ENCODE measurements at places on chromosomes 1 and 21.

GRCh38 chr21:25039461-25040380 is 567.6 kb downstream of the MRPL39 start:
- H3K27me3 ChIP-seq, result no peaks in the 10 kb centered on the region
- H3K4me3 ChIP-seq, result no peak overlapping the region
- no peak for DNase-seq
- H3K36me3 ChIP-seq, result no peaks in the 10 kb centered on the region
- H3K27ac ChIP-seq, result no peak overlapping the region

DNA sequence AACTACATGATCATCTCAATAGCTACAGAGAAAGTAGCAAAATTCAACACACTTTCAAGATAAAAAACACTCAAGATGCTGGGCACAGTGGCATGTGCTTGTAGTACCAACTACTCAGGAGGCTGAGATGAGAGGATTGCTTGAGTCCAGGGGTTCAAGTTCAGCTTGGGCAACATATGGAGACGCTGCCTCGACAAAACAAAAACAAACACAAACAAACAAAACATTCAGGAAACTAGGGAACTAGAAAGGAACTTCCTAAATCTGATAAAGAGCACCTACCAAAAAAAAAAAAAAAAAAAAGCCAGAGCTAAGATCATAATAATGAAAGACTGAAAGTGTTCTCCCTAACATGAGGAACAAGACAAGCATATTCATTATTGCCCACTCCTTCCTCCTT is 22.8 kb upstream of the RNF186 start:
- no peaks in the 10 kb centered on the region for H3K36me3 ChIP-seq
- peaks cover 44% of the 10 kb centered on the region for H3K27me3 ChIP-seq
- H3K4me1 ChIP-seq, result no peaks in the 10 kb centered on the region
- no peak for DNase-seq
- no peak overlapping the region for H3K4me3 ChIP-seq
- H3K27ac ChIP-seq, result no peak overlapping the region

DNA sequence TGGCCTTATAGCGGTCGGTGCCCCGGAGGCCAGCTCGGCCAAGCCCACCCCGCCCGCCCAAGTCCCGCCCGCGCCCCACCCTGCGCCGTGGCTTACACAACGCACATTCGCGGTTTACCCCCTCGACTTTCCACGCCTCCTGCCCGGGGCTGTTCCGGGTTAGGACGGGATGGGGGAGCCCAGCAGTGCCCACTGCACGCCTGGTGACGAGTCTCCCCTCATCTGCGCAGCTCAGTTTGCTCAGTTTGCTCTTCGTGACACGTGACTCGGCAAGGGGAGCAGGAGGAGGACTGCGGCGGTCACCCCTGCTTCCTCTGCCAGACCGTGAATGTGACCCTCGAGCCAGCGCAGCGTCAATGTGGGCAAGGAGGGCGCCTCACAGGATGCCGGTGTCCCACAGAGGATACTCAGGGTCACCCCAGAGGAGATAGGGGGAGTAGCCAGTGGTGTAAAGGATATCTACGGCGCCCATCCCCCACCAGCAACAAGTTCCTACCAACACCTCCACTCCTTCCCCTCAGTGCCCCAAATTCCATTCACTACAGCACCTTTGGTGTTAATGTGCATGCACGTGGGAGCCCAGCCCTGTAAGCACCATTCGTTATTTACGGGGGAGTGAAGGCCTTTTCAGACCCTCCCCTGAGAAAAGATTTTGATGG is 350 bp upstream of the S100A6 start:
- peak overlapping the region; percentile 93 for H3K27ac ChIP-seq
- peak overlapping the region; percentile 91 for H3K4me3 ChIP-seq
- peaks cover 71% of the 10 kb centered on the region for H3K4me1 ChIP-seq
- no peaks in the 10 kb centered on the region for H3K27me3 ChIP-seq
- peaks cover 18% of the 10 kb centered on the region for H3K36me3 ChIP-seq
- peak; percentile 75 for DNase-seq

GRCh38 chr1:96049759-96050409 is 671.7 kb upstream of the PTBP2 start:
- no peaks in the 10 kb centered on the region for H3K27me3 ChIP-seq
- DNase-seq, result no peak
- H3K36me3 ChIP-seq, result no peaks in the 10 kb centered on the region
- no peak overlapping the region for H3K27ac ChIP-seq
- no peak overlapping the region for H3K4me3 ChIP-seq

GRCh38 chr1:63129184-63129583 is 193.2 kb upstream of the FOXD3 start:
- H3K4me3 ChIP-seq, result no peak overlapping the region
- peaks cover 39% of the 10 kb centered on the region for H3K27me3 ChIP-seq
- H3K4me1 ChIP-seq, result no peaks in the 10 kb centered on the region
- no peaks in the 10 kb centered on the region for H3K36me3 ChIP-seq
- DNase-seq, result no peak
- no peak overlapping the region for H3K27ac ChIP-seq

- H3K4me1 ChIP-seq, result no peaks in the 10 kb centered on the region
- H3K36me3 ChIP-seq, result no peaks in the 10 kb centered on the region
- H3K27ac ChIP-seq, result no peak overlapping the region
- DNase-seq, result no peak
- H3K27me3 ChIP-seq, result peaks cover 13% of the 10 kb centered on the region
- H3K4me3 ChIP-seq, result no peak overlapping the region
Measured at GRCh38 chr1:47938520-47938919, 58.7 kb downstream of the TRABD2B start.

DNA sequence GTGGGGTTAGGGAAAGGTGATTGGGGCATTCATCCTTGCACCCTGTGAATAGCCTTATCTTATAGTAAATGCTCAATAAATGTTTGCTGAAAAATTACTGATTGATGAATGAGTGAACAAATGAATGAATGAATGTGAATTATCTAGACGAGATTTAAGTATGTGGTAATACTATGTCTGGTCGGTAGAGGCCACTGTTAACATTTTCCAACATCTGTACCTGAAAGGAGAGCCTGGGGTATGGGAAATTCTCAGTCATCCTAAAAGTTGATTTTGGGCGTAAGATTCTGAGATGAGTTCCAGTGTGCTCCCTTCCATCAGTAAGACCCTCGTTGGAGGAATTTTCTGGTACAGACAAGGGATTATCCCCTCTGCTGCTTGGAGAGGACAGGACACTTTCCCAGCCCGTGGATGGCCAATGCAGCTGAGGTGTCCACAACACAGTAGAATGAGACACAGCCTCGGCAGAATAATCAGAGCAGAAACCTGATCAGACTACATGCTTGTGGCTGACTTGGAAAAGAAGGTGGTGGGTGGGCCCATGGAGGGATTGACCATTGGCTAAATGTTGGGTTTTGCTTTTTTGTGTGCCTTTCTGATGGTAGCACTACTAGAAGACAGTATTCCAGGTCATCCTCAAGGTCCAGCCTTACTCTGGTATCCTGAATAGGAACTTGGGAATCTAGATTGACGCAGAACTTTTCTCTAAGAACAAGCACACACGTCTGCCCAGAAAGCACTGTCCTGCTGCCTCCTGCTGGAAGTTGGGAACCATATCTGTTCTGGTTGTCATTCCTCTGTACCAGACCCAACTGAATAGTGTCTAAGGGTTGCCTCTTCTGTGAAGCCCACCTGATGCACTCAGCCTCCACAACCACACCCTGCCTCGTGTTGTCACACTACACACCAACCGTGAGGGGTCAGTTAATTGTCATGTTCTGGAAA is 262.0 kb downstream of the TNR start:
- no peak overlapping the region for H3K4me3 ChIP-seq
- no peak overlapping the region for H3K27ac ChIP-seq
- H3K27me3 ChIP-seq, result peaks cover 24% of the 10 kb centered on the region
- no peaks in the 10 kb centered on the region for H3K4me1 ChIP-seq

DNA sequence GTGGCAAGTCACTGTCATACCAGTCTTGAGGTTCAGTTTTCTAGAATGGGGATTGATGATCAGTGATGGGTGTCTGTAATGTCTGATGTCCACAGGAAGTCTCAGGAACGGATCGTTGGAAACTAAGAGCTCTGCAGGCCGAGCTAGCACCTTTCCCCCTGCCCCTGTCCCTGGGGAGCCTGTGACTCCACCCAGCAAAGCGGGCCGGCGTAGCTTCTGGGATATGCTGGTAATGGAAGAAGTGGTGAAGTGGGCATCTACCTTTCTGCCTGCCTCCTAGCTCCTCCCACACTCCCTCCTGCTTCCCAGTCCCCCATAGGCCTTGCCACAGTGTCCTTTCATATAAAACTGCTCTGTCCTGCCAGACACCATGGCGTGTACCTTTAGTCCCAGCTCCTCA is 13.4 kb downstream of the HYI start:
- peaks cover 20% of the 10 kb centered on the region for H3K36me3 ChIP-seq
- no peaks in the 10 kb centered on the region for H3K27me3 ChIP-seq
- DNase-seq, result no peak
- H3K4me3 ChIP-seq, result no peak overlapping the region
- no peak overlapping the region for H3K27ac ChIP-seq
- H3K4me1 ChIP-seq, result no peaks in the 10 kb centered on the region

DNA sequence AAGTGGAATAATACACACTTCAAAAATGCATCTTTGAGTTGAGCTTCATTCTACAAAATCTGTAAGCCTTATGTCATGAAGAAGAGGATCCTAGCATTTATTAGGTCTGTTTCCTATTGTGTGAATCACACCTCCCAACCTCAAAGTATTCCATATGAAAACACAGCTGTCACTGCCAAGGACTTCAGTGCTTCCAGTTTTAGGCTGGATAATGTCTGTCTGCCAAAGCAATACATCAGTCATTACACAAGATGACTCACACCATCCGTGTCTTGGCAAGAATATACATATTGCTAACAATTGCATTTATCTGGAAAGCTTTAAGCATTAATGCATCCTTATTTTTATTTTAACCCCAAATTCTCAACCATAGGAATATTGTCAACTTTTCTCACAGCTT is 125.7 kb upstream of the TMPRSS15 start:
- no peak overlapping the region for H3K4me3 ChIP-seq
- no peaks in the 10 kb centered on the region for H3K36me3 ChIP-seq
- DNase-seq, result no peak

DNA sequence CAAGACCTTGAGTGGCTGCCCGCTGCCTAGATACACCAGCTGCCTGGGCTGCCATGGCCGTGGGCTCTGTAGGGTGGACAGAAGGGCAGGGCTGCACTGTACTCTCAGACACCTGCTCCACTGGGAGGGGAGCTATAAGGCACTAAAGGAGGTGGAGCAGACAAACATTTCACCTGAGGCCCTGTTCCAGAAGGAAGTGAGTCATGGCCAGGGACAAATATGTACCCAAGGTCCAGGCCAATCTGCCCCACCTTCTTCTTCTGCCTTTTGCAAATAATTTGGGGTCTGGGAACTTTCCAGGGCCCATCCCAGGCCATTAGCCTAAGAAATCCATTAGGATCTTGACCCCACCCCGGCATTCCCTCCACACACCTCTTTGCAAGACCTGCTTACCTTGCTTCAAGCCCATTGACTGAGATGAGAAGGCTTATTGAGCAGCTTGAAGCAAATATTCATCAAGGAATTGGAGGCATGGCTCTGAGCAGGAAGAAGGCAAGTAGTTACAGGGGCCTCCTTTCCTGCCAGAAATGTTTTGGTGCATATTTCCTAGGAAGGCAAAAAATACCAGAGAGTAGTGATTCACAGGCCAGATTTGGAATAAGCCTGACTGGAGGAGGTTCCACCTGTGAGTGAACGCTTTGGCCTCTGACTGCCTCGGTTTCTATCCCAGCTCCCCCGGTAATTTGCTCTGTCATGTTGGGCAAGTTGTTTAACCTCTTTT is at the start of gene CAPN8:
Gene CAPN8 (minus strand): TSS at position 110 of the 721 bp plus-strand sequence. CDS start 55 bp downstream, at position 55.
- H3K4me3 ChIP-seq, result no peak within 1 kb of the TSS
- peaks cover 9% of the 10 kb centered on the region for H3K27me3 ChIP-seq
- H3K27ac ChIP-seq, result no peak within 1 kb of the TSS
- H3K36me3 ChIP-seq, result no peaks in the 10 kb centered on the region

DNA sequence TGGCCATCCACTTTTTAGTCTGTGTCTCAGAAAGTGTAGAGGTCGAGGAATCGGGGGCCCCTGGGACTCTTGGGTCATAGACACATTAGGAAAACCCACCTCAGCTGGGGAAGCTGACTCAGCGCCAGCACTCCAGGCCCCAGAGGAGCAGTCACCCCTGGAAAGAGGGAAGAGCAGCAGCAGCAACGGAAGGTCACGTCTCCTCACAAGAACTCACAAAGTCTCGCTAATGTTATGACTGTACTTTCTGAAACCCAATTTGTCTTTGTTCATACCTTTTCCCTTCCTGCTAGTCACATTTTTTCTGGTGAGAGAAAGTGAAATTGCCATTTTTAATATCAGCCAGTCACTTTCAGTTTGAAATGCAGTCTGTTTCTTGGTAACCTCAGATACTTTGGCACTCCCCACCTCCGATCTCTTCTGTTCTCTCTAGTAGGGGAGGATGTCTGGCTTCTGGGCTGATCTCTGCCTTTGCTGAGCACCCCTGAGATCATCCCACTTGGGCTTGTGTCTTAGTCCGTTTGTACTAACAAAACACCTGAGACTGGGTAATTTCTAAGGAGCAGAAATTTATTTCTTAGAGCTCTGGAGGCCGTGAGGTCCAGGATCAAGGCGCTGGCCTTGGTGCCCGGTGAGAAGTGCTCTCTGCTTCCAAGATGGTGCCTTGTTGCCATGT is 6.0 kb upstream of the NLRP3 start:
- H3K27ac ChIP-seq, result peak overlapping the region; percentile 93
- H3K4me3 ChIP-seq, result peak overlapping the region; percentile 73
- no peak for DNase-seq
- H3K27me3 ChIP-seq, result no peaks in the 10 kb centered on the region

DNA sequence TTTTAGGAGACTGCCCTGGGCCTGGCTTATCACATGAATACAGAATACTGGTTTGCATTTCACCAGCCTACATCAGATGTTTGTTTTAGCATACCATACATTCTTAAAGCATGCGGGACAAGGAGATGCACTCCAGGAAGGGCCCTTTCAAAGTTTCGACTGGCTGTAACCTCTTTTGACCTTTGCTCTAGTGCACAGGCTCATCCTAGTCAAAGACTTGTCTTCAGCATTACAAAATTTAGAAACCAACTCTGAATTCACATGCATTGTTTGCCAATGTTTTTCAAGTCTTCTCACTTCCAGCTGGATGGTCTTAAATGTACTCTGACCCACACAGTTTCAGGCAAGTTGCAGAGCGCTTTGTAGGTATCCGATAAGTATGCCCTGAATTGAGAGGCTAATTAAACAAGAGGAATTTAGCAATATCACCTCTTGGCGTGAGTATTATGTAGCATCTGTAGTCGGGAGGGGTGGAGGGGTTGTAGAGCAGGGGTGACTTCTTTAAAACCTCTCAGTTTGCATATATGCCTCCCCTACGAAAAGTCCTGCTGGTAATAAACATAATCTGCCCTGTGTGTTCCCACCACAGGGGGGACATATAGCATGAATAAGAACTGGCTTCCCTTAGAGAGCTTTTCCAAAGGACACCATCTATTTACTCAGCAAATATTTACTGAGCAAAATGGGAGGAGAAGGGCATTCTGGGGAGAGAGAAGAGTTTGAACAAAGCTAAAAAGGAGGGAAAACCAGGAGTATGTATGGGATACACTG is 24.4 kb upstream of the AHCYL1 start:
- no peak overlapping the region for H3K27ac ChIP-seq
- H3K4me3 ChIP-seq, result no peak overlapping the region
- DNase-seq, result no peak
- H3K36me3 ChIP-seq, result no peaks in the 10 kb centered on the region

GRCh38 chr1:112686835-112687234 is 12.4 kb downstream of the MOV10 start:
- H3K4me3 ChIP-seq, result no peak overlapping the region
- no peak overlapping the region for H3K27ac ChIP-seq
- H3K4me1 ChIP-seq, result peaks cover 24% of the 10 kb centered on the region
- DNase-seq, result no peak
